ENCODE measurements at places on chromosomes 6 and 20.

GRCh38 chr6:149028767-149029405, 282.1 kb downstream of the UST start:
- DNase-seq, result peak; percentile 76

- no peak for DNase-seq
These were observed 464.3 kb upstream of the BTBD3 start for GRCh38 chr20:11453430-11453829.

DNA sequence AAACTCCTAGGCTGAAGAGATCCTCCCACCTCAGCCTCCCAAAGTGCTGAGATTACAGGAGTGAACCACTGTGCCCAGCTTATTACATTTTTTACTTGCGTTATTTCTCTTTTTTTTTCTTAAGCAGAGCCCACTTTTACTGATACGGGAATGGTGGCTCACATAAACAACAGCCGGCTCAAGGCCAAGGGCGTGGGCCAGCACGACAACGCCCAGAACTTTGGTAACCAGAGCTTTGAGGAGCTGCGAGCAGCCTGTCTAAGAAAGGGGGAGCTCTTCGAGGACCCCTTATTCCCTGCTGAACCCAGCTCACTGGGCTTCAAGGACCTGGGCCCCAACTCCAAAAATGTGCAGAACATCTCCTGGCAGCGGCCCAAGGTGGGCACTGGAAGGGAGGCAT, 10.5 kb downstream of the CAPN11 start:
- no peak for DNase-seq

DNA sequence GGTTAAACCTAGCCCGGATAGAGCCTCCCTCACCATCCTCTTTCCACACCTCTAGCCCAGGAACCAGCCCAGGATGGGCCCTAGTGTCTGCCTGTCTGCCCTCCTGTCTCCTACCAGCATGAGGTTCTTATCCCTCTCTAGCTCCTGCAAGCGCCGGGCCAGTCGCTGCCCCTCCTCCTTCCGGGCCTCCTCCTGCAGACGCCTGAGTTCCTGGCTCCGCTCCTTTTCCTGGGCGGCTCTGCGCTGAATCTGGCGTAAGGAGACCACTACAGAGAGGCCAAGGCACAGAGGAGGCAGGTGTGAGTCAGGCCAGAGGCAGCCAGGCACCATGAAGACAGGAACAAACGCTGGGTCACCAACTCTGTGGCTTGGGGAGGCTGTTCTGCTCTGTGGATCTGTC, 4.3 kb upstream of the PSORS1C2 start:
- DNase-seq, result no peak

DNA sequence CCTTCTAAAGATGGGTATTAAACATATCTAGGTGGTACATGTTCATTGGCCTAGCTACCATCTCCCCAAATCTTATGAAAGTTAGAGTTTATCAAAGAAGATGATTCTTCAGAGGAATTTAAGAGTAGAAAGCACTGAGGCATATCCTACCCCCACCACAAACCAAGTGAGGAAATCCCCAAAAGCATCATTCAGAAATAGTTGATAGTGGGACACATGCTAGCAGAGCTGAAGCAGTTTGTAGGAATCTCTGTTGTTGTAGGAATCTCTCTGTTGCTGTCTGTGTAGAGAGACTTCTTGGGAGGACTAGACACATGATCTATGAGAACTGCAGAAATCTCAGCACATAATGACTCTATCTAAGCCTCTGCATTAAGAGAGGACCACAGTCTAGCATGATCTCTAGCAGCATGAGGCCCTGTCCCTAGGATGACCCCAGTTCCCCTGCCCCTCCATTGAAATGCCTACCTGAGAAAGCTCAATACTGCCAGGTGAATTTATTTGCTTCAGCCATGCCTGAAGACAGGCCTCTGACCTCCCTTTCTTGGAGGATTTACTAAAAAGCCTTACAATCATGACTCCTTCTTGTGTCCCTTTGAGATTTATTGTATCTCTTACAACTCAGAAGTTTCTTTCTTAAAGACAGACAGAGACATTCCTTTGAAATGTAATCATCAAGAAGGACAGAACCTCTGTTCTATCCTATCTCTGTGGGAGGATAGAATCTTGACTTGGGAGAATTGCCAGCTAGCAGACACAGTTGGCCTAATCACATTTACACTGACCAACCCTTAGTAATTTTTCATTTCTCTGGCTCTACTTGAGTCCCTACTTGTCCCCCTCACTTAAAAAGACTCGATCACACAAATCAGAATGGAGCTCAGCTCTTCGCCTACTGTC, 582.4 kb downstream of the PHF3 start:
- DNase-seq, result no peak

DNA sequence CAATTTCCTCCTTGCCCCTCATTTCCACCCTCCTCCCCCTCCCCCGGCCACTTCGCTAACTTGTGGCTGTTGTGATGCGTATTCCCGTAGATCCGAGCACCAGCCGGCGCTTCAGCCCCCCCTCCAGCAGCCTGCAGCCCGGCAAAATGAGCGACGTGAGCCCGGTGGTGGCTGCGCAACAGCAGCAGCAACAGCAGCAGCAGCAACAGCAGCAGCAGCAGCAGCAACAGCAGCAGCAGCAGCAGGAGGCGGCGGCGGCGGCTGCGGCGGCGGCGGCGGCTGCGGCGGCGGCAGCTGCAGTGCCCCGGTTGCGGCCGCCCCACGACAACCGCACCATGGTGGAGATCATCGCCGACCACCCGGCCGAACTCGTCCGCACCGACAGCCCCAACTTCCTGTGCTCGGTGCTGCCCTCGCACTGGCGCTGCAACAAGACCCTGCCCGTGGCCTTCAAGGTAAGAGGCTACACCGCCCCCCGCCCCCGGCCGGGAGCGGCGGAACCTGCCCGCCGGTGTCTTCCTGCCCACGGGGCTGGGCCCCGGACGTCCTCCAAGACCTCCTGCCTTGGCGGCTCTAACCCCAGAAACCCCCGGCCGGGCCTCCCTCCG, 44.9 kb upstream of the SUPT3H start:
- peak; percentile 52 for DNase-seq

DNA sequence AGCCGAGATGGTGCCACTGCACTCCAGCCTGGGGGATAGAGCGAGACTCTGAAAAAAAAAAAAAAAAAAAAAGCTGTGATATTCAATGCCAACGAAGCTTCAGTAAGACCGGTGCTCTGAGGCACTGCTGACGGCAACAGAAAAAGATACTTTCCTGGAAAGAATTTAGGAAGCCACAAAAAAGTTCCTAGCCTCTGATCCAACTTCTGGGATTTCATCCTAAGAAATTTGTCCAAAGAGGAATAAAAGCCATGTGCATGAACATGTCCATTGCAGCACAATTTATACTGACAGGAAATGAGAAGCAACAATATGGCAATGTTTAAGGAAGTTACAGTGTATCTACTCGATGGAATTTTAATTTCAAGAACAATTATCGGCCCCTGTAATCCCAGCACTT, 24.5 kb upstream of the CARMIL1 start:
- no peak for DNase-seq

DNA sequence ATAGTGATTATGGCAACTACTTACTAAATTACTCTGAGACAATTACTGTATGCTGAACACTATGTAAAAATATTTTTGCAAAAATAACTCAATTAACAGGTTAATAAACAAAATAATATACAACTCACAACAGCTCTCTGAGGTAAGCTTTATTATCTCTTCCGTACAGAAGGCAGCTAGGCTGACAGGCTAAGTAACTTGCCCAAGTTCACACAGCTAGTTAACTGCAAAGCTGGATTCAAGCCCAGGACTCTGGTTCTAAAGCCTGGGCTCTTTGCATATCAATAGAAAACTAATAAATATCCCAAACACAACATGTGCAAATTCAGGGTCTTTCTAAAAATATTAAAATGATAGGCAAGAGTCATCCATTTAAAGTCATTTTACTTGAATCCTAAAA, 169.5 kb upstream of the BEND3 start:
- no peak for DNase-seq

GRCh38 chr20:33569802-33570391, 80.0 kb downstream of the CBFA2T2 start:
- DNase-seq, result no peak

GRCh38 chr20:58141971-58142842, 86.2 kb downstream of the ANKRD60 start:
- DNase-seq, result no peak

GRCh38 chr6:88059191-88059590, 11.6 kb downstream of the SPACA1 start:
- DNase-seq, result no peak

DNA sequence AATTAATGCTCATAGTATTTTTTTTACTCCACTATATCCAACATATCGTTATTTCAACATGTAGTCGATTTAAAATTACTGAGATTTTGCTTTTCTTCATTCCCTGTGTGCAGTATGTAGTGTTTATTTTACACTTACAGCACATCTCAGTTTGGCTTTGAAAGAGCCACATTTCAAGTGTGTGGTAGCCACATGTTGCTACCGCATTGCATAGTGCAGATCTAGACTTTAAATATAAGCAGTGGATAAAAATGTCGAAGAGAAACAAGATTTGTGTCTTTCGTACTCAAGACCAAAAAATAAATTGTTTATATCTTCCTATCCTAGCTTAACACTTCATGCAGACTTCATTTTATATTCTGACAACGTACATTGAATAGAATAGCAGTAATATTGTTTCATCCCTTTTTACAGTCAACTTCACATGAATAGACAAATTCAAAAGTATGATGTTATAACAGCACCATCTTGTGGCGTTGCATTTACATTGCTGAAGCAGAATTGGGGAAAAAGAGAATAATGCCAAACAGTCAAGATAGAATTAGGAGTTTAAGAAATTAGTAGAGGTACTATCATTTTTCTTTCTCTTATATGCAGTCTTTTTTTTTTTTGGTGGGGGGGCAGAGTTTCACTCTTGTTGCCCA, 29.9 kb downstream of the FBXO5 start:
- DNase-seq, result no peak

- DNase-seq, result no peak
These were observed 109.0 kb downstream of the HMGCLL1 start for GRCh38 chr6:55469951-55470366.
